ENCODE measurements at places on chromosomes 2 and 18.
A peak's percentile ranks its signal among the peaks of the same experiment; 100 is the strongest.

DNA sequence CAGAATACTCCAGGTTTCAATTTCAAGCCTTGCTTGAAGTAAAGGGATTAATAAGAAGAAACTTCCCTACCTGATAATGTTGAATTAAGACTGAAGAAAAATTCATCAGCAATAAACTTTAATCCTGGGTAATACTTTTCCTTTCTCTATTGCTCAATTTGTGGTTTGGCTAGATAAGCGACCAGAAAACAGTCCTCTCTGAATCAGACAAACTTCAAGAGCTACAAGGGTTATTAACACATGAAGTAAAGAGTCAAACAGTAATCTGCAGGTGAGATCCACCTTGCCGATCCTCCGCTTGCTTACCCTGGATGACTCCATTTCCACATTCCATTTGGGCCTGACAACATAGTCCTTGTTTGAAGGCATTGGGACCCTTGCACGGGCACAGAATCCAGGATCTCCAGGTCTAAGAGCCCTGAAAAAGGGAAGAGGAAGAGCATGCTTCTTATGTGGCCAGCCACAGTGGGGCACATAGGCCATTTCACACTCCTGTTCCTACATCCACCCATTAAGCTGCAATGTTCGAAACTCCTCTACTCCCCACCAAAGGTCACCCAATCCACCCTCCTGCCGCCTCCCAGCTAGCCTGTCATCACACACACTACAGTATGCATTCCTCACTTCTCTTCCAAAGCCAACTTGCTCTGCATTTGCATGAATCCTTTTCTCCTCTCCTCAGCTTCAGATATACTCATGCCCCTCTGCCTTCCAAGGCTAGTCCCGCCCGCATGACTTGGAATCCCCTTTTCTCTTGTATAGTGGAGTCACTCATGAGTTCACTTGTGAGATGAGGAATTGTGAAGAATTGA lies 39.8 kb downstream of the IWS1 start:
- no peak for DNase-seq

DNA sequence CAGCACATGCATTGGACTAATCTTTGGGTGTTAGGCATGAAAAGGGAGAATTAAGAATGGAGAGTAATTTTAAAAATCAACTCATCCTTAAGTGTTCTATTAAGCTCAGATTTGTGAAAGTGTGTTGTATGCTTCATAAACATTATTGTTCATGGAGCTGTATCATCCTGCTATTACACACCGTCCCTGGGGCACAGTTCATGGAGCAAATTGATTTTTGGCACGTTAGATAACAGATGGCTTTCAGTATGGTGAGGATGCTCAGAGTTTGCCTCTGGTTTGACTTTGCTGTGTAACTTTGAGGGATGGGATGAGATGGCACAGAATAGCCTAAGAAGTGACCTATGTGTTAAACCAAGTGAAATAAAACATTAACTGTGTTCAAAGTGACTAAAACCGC lies 97.1 kb downstream of the MGAT5 start:
- DNase-seq: no peak

- DNase-seq: peak; percentile 19
Observed at GRCh38 chr2:29910465-29910864, 10.9 kb downstream of the ALK start.

DNA sequence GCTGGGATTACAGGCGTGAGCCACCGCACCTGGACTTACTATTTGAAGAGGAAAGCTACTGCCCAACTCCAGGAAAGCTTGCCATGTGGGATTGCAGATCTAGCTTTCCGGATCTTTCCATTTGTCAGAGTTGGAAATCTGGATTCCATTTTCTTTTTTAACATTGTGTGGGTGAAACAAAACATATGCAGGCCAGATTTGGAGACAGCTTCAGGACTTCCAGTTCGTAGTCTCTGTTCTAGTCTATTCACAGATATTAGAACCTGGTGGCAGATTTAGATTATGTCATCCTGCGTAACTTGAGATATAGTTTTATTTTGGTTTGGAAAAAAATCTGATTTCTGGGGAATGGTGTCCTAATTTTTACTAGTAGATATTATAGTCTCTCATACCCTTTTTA lies 70.5 kb downstream of the ZNF236 start:
- DNase-seq: no peak

GRCh38 chr18:63528863-63529492 lies 13.2 kb upstream of the SERPINB12 start:
- DNase-seq: no peak

DNA sequence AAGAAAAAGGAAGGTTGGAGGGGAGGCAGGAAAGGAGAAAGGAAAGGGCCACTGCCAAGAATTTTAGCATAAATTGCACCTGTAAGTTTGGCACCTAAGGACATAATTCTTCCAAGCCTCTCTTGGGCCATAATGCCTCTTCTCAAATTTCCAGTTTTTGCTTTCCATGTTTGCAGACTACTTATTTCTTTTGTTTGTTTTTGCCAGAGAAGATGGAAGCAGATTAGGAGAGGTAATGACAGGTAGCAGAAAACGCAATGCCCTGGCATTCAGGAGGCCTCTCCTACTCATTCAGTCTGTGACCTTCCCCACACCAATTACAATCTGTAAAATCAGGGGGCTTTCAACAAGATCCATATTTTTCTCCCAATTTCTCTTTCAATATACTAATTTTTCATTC lies 56.8 kb downstream of the MRPL33 start:
- no peak for DNase-seq

GRCh38 chr2:162175714-162176113 lies 23.7 kb upstream of the GCG start:
- no peak for DNase-seq
